ENCODE measurements at places on chromosomes 3 and 15. TPM values are rescaled to one million over a fixed set of nuclear protein-coding genes. Genes with fewer than 3 reads are reported as not detected.

Gene TGM5
- not detected for total RNA-seq

Gene ACP3
- total RNA-seq, result 0.18 TPM

Gene GOLGA8O
- 0.22 TPM for total RNA-seq

Gene EPHB1
- total RNA-seq, result not detected

Gene TLR9
- total RNA-seq, result not detected

Gene PPM1L
- total RNA-seq, result 0.31 TPM

Gene LINGO1
- 14.3 TPM for total RNA-seq

Gene GOLIM4
- total RNA-seq, result 27.0 TPM

Gene CRYGS
- total RNA-seq, result 1.6 TPM

Gene STRIT1
- not detected for total RNA-seq

Gene GRAMD2A
- not detected for total RNA-seq

Gene GOLGA6L7
- 0.11 TPM for total RNA-seq

Gene ATP6V1A
- total RNA-seq, result 60.7 TPM

Gene CACNA1D
- total RNA-seq, result not detected

Gene C3orf22
- not detected for total RNA-seq

Gene VIPR1
- total RNA-seq, result 0.34 TPM

Gene SEMA3B
- 2.2 TPM for total RNA-seq

Gene C3orf85
- total RNA-seq, result not detected

Gene TGM4
- total RNA-seq, result not detected

Gene ZNF654
- total RNA-seq, result 5.1 TPM

Gene SCG3
- 21.0 TPM for total RNA-seq

Gene RBPMS2
- total RNA-seq, result 2.7 TPM

Gene PCOLCE2
- 1.0 TPM for total RNA-seq

Gene PLIN1
- total RNA-seq, result not detected

Gene LMAN1L
- not detected for total RNA-seq

Gene PROS1
- 22.6 TPM for total RNA-seq

Gene LMOD3
- total RNA-seq, result not detected

Gene VEPH1
- total RNA-seq, result 4.6 TPM

Gene DNAJC17
- total RNA-seq, result 31.2 TPM
